ENCODE measurements at places on chromosomes 2 and 18. TPM values are rescaled to one million over a fixed set of nuclear protein-coding genes. Genes with fewer than 3 reads are reported as not detected.

DNA sequence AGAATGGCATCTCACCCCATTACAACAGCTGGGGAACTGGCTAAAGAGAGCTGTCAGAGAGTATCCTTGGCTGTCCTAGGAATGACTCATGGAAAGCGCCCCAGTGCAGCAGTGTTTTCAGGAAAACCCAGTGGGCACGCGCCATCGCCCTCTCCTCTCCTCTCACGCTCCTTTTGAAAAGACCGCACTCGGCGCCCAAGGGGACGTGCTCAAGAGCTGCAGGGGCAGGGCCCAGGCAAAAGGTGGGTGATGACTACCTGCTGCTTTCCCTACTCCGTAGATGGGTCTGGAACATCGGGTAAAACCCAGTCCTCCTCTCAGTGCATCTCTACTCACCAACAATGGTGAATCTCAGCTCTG, 68.1 kb downstream of the EMILIN2 start:
- DNase-seq = no peak

- no peak for DNase-seq
Observed at GRCh38 chr2:100039291-100039980, 103.0 kb downstream of the AFF3 start.

DNA sequence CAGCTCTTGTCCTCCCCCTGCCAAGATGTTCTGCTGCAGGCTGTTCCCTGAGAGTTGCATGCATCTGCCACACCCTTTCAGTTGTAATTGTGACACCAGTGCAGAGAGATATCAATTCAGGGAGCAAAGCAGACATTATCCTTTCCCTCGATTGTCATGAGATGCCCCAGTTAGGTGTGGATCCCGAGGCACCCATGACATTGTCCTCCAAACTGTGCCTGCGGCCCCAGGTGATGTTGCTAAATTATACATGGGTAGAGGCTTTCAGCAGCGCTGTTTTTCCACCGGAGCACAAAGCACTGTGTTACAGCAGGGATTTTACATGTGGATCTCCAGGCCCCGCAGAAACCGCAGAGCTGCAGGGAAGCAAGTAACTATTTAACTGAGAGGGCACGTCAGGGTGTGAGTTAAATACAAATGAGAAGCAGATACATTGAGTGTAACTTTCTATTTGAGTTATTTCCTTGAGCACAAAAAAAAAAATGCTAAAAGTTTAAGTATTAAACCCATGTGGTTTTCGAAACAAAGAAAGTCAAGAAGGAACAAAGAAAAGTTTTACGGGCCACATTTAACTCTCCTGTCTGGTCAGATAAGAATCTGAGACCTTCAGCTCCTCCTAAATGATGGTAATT, 90.3 kb upstream of the BCL2L11 start:
- no peak for DNase-seq

DNA sequence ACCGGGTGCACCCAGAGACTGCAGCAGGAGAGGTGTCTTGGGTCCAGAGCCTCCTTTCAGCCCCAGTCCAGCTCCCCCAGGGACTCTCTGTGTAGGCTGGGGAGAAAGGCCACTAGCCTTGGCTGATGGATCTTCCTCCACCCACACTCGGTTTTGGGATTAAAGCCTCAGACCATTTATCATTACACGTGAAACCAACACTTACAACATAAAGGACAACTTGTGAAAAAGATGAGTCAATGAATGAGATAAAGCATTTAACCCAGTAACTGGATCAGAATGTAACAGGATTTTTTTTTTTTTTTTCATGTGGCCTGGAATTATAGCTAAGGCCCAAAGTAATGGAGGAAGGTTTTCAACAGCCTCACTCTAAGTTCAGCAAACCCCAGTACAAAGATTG, 32.1 kb downstream of the NAT8 start:
- DNase-seq = no peak

Gene SLC23A3
- 2.2 TPM for polyA plus RNA-seq

Gene NPHP1
- 1.8 TPM for polyA plus RNA-seq

Data from spleen (tissue), 13 donors.